ENCODE measurements at places on chromosomes 1 and 21.

DNA sequence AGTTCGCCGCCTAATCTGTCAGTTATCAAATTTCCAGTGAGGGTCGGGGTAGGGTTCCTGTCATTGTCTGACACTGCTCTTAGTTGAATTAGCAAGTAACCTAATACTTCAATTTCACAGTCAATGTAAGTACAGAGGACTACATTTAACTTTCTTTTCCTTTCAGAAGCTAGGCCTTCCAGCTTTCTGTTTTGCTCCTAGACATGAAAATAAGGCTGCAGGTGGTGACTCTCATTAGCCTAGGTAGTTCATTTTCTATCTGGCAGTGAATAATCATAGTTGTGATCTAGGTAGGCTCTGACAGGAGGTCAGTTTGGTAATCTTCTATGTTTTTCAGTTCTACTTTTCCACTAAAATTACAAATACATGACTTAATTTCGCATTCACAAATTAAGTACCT, 783.1 kb downstream of the MRPL39 start:
- no peak for DNase-seq

- no peak for DNase-seq
These were observed 34.1 kb upstream of the GNG4 start for GRCh38 chr1:235683653-235684052.

- DNase-seq, result no peak
These were observed 82.7 kb downstream of the CAMTA1 start for GRCh38 chr1:6867729-6868659.

- DNase-seq, result no peak
These were observed 5.0 kb downstream of the NDUFS2 start for GRCh38 chr1:161207173-161207572.
